ENCODE measurements at places on chromosomes 12 and 14.

GRCh38 chr12:99722690-99723486 is 75.3 kb downstream of the GARIN6 start:
- DNase-seq = no peak

GRCh38 chr14:55109836-55110235 is 19.2 kb upstream of the LGALS3 start:
- DNase-seq = no peak

GRCh38 chr12:80747800-80748199 is 31.1 kb downstream of the MYF5 start:
- DNase-seq = no peak

DNA sequence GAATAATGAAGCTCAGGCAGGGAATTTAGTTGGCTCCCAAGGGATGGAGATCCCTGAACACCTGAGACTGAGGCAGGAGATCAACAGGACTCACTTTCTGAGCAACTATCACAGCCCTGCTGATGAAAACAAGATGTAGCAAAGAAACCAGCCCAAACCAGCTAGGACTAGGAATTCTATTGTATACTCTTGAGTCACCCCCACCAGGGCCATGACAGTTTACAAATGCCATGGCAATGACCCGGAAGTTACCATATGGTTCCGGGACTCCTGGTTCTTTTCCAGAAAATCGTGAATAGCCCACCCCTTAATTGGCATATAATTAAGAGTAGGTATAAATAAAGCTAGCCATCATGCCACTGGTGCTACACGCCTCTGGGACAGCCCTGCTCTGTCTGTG is 46.0 kb upstream of the OASL start:
- DNase-seq = no peak

GRCh38 chr12:98229540-98229924 is 285.9 kb upstream of the TMPO start:
- DNase-seq = no peak

- no peak for DNase-seq
Observed at GRCh38 chr14:59376686-59377085, 88.5 kb downstream of the GPR135 start.

GRCh38 chr12:56288705-56289387 is 11.3 kb downstream of the CS start:
- DNase-seq = no peak

DNA sequence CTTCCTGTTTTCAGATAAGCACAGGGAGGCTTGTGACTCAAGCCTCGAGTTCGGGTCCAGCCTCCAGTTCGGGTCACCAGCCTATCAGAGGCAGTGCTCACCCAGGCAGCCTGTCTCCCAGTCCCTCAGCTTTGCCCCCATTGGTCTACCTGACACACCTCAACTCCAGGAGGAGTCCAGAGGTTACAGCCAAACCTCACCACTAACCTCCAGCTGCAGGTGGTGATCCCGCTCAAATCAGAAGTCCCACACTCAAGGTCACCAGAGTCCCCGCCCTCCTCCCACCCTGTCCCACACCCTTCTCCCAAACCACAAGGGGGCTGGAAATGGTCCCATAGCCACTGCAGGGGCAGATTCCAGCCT is 42.1 kb downstream of the KDM2B start:
- DNase-seq = no peak

GRCh38 chr12:53097207-53097563 is 282 bp upstream of the IGFBP6 start:
- DNase-seq = no peak

GRCh38 chr12:1297206-1297605 is 297.2 kb downstream of the FBXL14 start:
- no peak for DNase-seq
